Aorta (tissue), 5 donors: ENCODE measurements at places on chromosomes 2 and 18. TPM values are rescaled to one million over a fixed set of nuclear protein-coding genes. Genes with fewer than 3 reads are reported as not detected.
A peak's percentile ranks its signal among the peaks of the same experiment; 100 is the strongest.

GRCh38 chr2:66805016-66805865, 370.3 kb downstream of the MEIS1 start:
- H3K27me3 ChIP-seq, result no peaks in the 10 kb centered on the region
- DNase-seq, result no peak
- no peaks in the 10 kb centered on the region for H3K36me3 ChIP-seq
- no peaks in the 10 kb centered on the region for H3K4me1 ChIP-seq

Gene CABYR
- total RNA-seq, result 4.2 TPM

DNA sequence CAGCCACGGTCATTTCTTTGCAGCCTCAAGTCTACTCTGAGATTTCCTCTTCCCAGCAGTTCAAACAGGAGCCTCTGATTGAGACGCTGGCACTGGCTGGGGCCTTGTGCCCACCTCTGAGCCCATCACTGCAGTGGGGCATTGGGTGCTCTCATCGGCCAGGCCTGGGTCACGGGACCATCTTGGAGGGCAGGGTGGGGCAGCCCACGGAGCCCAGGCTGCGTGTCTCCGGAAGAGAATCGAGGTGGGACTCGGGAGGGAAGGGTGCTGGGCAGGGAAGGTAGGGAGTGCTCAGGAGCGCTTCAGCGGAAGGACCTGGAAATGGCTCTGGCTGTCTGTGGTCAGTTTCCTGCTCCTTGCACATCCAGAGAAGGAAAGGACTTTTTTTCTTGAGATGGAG, 82.4 kb downstream of the RTP5 start:
- H3K4me3 ChIP-seq, result no peak overlapping the region
- H3K36me3 ChIP-seq, result no peaks in the 10 kb centered on the region
- no peaks in the 10 kb centered on the region for H3K4me1 ChIP-seq
- H3K27me3 ChIP-seq, result peaks cover 1% of the 10 kb centered on the region

DNA sequence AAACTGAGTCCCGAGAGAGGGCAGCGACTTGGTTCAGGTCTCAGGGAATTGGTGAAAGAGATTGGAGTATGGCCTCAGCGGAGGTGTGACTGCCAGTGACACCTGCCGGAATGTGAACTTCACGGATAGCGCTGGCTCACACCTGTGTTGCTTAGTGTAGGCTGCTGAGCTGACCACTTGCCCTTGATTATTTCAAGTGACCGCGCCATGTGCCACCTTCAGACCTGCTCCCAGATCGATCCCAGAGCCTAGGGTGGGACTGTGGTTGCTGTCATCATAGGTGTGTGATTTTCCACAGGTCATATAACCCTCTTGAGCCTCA, 134.8 kb downstream of the GLI2 start:
- no peaks in the 10 kb centered on the region for H3K27me3 ChIP-seq
- no peaks in the 10 kb centered on the region for H3K4me1 ChIP-seq
- H3K4me3 ChIP-seq, result no peak overlapping the region

Gene SUPT7L
- 25.2 TPM for total RNA-seq

DNA sequence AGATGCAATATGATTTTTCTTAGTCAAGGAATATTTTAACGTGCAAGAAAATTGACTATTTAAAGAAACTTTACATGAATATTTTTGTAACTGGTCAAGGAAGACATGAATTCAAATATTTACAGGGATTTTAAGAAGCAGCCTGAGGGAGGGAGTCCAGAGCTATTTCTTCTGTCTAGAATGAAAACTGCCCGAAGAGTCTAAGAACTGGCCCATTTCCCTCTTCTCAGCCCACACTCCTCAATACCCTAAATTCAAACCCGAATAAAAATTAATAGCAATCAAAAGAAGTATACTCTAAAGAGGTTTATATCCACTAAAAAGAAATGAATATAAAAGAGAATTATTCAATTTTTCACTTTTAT, 6.5 kb upstream of the NDUFV2 start:
- H3K36me3 ChIP-seq, result no peaks in the 10 kb centered on the region
- no peak overlapping the region for H3K27ac ChIP-seq
- no peak for DNase-seq
- H3K4me3 ChIP-seq, result no peak overlapping the region
- H3K4me1 ChIP-seq, result peaks cover 4% of the 10 kb centered on the region
- H3K27me3 ChIP-seq, result no peaks in the 10 kb centered on the region

- DNase-seq, result no peak
- H3K4me3 ChIP-seq, result no peak overlapping the region
- no peak overlapping the region for H3K27ac ChIP-seq
- no peaks in the 10 kb centered on the region for H3K4me1 ChIP-seq
- H3K27me3 ChIP-seq, result no peaks in the 10 kb centered on the region
Measured at GRCh38 chr2:102184568-102184967, 2.3 kb upstream of the IL1RL2 start.

DNA sequence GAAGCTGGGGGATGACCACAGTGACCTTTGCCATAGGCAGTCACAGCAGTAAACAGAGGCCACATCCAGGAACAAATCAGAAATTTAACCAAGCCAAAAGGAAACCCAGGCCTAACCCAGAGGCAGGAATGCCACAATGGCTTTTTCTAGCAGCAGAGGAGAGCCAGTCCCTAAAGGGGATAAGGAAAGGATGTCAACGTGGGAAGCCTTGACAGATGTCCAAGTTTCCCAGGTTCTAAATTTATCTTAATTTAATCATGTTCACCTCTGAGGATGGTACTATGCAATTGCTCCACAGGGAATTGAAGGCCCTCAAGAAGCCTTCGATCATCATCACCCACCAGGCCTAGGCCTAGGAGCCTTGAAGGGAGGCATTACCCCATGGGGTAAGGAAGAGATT, 374.7 kb downstream of the TNS1 start:
- no peak overlapping the region for H3K27ac ChIP-seq
- peaks cover 2% of the 10 kb centered on the region for H3K36me3 ChIP-seq
- no peak for DNase-seq
- H3K4me3 ChIP-seq, result no peak overlapping the region
- H3K27me3 ChIP-seq, result no peaks in the 10 kb centered on the region

DNA sequence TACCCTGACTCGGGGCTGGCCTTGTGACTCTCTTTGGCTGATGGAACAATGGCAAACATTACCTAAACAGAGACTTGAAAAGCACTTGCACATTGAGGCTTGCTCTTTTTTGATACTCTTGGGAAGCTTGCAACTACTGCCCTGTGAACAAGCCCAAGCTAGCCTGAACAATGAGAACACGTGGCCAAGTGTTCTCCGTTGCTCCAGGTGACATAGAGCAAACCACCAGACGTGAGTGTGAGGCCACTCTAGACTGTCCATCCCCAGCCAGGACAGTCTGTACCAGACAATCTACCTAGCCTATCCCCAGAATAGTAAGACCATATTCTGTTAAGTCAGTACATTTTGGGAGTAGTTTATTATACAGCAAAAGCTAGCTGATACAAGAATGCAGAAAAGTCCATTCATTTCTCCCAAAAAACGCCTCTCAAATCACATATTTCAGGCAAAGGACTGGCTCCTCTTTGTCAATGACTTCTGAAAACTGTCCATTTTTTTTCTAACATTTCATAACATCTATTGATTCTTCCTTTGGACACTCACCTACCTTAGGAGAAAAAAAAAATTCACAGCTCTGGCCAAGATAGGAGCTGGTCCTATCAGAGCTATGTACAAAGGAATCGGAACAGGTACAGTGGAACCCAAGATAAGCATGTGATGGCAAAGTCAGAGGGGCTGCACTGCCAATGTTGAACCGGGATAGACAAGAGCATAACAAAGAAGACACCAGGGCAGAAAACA, 142.1 kb upstream of the PKDCC start:
- no peak overlapping the region for H3K4me3 ChIP-seq
- H3K36me3 ChIP-seq, result no peaks in the 10 kb centered on the region
- DNase-seq, result no peak

GRCh38 chr2:170145191-170145590, 32.8 kb upstream of the MYO3B start:
- DNase-seq, result no peak
- H3K36me3 ChIP-seq, result no peaks in the 10 kb centered on the region
- H3K4me1 ChIP-seq, result no peaks in the 10 kb centered on the region
- H3K27me3 ChIP-seq, result no peaks in the 10 kb centered on the region

Gene SCN3A
- 19.3 TPM for total RNA-seq

GRCh38 chr18:8951491-8951890, 151.0 kb upstream of the NDUFV2 start:
- no peaks in the 10 kb centered on the region for H3K27me3 ChIP-seq
- H3K27ac ChIP-seq, result no peak overlapping the region
- DNase-seq, result no peak

Gene DGUOK
- 47.5 TPM for total RNA-seq

DNA sequence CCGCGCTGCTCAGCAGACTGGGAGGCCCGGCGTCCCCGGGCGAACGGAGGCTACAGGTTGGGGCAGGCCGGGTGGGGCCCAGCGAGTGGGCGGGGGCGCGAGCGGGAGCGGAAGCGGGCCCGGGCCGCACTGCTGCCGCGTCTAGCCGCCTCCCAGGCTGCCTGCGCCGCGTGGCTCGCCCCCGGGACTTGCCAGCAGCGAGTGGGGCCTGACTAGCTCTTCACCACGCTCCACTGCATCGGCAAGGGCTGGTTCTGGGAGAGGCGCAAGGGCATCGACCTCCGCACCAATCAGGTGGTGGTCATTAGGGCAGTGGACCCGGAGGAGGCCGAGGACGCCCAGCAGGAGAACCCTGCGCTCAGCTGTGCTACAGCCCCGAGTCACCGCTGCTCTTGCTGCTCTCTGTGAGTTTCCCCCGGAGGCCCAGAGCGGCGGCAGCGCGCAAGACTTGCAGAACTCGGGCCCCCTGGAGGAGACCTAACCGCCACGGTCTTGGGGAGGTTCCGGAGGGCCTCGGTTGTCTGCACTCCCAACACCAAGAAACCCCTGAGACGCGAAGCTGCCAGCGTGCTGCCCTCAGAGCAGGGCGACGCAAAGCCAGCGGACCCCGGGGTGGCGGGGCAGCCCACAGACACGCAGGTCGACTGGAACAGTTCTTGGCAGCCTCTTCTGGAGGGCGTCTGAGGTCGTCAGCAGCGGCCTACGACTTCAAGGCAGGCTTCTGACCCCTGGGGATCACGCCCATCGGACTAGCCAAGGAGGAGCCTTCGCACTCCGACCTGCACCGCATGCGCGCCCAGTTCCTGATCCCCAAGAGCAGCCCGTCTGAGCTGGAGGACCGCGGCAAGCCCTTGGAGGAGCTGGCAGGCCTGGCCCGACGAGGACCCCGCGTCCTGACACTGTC, 27.2 kb upstream of the PTPN2 start:
- H3K36me3 ChIP-seq, result no peaks in the 10 kb centered on the region
- DNase-seq, result peak; percentile 78
- H3K27ac ChIP-seq, result no peak overlapping the region
- H3K4me3 ChIP-seq, result no peak overlapping the region
- H3K4me1 ChIP-seq, result peaks cover 2% of the 10 kb centered on the region

DNA sequence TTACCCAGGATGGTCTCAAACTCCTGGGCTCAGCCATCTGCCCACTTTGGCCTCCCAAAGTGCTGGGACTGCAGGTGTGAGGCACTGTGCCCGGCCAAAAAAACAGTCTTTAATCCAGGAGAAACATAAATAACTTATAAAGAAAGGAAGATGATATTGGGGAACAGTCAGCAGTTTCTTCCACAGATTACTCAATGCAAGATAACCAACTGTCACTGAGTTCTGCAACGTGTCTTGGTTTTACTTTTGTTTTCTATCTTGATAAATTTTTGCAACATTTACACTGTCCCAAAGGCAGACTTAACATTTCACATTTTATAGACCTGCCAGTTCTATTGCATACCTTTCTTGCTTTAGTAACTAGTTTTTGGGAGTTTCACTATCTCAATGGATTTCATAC, 71.1 kb downstream of the ANKRD44 start:
- no peak for DNase-seq
- no peaks in the 10 kb centered on the region for H3K36me3 ChIP-seq
- no peak overlapping the region for H3K4me3 ChIP-seq
- H3K27me3 ChIP-seq, result no peaks in the 10 kb centered on the region
- no peak overlapping the region for H3K27ac ChIP-seq
